Stimulated activated CD4-positive, alpha-beta T cell treated with anti-CD3 and anti-CD28 coated beads, Interleukin-4, amount 100 ng/mL, for 48 hours (primary cell): ENCODE measurements at places on chromosomes 2 and 18.

DNA sequence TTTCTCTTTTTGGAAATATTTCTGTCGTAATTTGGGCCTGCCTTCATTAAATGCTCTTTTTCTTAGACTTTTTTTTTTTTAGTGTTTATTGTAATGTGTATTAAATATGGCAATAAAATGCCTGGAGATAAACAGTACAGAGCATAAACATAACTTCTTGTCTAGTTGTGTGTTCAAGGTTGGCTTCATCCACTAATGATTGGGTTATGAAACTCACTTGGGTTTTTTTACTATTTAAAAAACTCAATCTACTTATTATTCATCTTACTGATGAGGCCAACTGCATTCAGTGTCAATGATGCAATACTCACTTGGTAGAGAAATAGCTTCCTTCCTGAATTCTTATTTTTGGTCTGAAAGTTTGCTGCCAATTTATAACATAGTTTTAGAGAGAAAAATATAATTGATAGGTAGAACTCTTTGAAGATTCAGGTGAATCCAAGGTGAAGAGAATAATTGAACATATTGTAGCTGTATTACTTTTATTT, 144.2 kb upstream of the NABP1 start:
- no peak for DNase-seq

DNA sequence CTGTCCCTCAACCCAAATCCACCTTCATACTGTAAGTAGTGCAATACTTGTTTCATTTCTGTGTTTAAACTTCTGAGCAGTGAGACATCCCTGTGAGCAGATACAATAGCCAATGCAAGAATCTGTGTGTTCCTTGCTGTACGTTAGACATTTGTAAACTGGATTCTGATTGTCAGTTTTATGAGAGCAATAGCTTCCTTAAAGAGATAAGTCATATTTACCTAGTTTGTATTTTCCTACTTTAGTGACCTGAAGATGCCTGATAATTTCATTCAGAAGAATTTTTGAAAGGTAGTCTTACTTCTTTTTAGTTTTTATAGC, 90.7 kb downstream of the DPP4 start:
- no peak for DNase-seq

- no peak for DNase-seq
Observed at GRCh38 chr2:206368484-206368883, 74.8 kb upstream of the ADAM23 start.

DNA sequence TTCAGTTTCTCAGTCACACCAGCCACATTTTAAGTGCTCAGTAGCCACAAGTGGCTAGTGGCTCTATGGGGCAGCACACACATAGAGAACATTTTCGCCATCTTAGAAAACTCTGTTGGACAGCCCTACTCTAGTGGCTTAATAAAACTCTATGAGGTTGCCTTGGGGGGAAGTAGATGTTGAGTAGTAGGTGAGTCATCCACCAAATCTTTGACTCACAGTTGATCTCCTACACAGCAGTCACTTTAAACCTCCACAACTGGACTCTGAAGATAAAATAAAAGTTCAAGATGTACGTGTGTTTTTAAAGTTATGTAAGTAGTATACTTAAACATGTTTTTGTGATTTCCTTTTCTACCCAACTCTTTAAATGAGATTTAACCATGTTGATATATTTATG, 379.0 kb downstream of the SETBP1 start:
- no peak for DNase-seq

DNA sequence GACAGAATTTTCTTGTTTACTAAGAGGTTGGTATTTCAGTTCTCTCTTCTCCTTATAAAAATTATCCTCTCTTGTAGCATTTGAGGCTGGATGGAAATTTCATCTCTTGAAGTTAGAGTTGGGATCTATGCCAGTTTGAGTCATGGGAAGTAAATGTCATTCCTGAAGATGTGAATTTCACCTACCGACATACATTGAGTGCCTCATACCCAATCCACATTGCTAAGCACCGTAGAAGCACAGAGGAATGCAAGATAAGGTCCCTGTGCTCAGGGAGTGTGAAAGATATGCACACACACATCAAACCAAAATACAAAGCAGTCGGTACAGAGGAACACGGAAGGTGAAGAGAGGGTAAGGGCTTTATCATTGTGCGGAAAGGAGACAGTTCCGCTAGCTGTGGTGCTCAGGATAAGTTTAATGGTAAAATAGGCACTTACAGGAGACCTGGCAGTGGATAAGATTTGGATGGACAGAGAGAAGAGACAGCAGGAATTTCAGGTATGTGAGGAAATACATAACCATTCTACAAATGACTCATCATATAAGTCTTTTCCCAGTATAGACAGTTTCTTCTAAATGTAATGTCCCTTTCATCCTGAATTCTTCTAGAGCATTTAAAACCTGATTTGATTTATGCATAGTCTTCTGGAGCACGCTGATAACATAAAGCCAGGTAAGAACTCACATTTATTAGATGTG, 205.3 kb upstream of the ST6GAL2 start:
- DNase-seq: no peak

DNA sequence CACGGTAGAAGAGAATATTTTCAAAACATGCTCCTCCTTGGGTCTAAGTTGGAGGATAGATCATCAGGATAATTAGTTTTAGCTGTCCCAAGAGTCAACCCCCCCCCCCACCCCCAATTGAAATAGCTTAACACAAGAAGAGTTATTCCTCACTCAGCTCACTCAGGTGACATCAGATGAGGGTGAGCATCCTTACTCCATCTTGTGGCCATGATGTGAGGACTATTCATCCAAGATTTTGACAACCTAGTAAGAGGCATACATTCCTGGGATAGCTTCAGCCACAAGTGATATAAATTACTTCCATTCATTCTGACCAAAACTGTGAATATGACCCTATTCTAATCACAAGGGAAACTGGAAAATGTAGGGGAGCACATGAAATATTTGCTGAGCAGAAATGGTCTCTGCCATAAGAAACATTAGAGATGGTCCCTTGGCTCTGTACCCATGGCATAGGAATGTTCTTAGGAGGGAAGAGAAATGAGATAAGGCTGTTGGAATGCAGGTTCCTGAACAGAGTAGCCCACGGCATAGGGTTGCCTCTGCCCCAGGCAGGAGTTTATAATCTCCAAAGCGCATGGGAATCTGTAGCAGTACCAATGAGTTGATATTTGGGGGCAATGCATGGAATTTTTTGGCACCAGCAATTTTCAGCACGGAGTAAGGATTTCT, 257.2 kb downstream of the CYRIA start:
- DNase-seq: no peak

GRCh38 chr18:2410688-2411087, 160.6 kb downstream of the METTL4 start:
- DNase-seq: no peak

- no peak for DNase-seq
Observed at GRCh38 chr2:129281791-129282530, 697.5 kb upstream of the RAB6C start.
